ENCODE measurements at places on chromosomes 6 and 20.

DNA sequence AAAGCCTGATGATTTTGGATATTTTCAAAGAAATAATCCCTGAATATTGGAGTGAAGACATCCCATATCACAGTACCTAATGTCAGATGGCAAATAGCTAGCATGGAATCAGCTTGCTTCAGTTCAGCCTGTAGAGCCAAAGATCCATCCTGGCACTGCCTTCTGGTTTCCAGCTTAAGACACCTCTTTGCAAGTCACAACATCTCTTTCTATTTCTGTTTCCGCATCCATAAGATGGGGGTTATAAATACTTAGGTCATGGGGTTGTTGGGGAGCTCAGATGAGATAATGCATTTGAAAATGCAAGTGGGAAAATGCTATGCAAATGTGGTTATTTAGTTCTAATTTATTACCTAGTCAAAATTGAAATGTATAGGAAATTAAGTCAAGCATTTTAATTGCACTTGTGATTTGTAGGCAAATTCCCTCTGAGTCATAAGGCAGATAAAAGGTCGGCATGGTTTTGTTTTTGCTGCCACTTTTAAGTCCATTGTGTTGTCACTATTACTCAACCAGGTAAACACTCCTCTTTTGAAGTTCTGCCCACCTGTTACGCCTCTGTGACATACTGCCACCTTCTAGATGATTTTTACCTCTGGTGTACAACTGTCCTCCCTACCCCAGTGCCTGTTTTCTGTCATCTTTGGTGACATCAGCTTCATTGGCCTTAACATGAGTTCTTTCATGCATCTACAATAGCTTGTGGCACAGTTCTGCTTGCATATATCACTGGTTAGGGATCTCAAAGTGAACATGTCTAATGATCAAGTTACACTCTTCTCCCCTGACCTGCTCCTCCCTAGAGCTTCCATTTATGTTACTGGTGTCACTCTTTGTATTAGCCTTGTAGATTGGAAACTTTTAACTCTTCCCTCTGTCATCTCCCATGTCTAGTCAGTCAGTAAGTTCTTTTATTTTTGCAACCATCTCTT, 96.6 kb downstream of the CDKAL1 start:
- no peak for DNase-seq

DNA sequence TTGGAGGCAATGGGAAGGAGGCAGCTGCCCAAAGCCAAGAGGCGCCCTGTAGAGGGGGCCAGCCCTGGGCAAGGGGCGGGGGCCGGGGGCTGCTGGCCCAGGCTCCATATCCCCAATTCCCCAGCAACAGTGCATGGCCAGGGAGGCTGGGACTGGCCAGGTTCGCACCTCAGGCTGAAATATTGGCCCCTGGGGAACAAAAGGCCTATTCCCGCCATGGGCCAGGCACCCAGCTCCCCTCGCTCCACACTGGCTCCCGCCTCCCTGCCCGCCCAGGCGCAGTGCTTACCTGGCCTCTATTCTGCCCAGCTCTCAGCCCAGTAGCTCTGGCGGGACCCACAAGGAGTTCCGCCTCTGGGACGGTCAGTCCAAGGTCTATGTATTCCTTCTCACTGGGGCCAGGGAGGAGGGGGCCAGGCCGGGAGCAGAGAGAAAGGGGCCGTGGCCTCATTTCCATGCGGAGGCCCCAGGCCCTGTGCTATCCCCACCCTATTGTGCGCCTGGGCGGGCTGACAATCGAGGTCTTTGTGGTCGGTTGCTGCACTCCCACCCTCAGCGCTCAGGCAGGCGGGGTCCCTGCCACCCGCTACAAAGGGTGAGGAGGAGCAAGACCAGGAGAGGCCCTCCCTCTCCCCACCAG, 42.3 kb downstream of the YTHDF1 start:
- DNase-seq, result no peak

DNA sequence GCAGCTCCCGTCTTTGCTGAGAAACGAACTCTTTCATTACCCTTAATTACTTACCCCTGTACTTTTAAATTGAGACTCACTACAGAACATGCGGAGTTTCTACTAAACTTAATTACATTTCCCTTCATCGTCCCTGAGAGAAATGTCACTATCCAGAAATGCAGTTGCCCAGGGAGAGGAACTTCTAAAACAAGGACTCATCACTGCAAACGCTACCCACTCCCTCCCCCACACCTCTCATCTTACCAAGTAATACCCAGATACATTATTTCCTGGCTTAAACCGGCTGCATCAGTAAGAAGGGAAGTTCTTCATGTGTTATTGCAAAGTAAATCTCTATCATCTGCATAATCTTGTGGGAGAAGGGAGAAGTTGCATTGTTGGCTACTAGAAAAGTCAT, 138.3 kb downstream of the IPCEF1 start:
- no peak for DNase-seq

DNA sequence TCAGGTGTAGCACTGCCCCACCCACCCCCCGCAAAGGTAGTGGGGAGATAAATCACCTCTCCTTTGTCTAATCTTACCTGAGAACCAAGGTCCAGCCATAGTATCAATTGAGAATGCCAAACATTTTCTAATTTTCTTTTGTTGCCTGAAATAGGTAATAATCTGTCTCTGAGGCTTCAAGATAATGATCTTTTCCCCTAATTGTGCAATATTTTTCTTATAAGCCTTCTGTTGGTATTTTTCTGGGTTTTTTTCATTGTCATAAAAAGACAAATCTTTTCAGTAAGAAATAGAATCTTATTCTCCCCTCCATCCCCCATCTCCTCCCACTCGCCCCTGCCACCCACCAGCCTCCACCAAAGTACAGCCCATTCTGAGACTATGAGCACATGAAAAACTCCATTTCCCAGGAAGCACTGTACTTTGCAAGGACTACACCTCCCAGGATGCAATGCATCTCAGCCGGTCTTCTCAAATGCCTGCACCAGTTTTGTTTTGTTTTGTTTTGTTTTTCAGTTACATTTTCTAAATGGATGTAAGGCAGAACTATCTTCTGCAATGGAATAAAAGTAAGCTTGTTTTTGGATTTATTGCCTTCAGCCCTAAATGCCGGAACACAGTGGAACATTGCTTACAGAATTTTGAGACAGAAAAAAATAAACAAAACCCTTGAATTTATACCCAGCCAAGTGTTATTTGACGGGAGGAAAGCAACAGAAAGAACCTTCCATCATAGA, 268.0 kb downstream of the TFAP2A start:
- DNase-seq, result peak; percentile 28

- no peak for DNase-seq
Observed at GRCh38 chr6:41963371-41963770, 21.8 kb upstream of the CCND3 start.

- DNase-seq, result no peak
Observed at GRCh38 chr6:659716-660581, 3.0 kb upstream of the HUS1B start.

DNA sequence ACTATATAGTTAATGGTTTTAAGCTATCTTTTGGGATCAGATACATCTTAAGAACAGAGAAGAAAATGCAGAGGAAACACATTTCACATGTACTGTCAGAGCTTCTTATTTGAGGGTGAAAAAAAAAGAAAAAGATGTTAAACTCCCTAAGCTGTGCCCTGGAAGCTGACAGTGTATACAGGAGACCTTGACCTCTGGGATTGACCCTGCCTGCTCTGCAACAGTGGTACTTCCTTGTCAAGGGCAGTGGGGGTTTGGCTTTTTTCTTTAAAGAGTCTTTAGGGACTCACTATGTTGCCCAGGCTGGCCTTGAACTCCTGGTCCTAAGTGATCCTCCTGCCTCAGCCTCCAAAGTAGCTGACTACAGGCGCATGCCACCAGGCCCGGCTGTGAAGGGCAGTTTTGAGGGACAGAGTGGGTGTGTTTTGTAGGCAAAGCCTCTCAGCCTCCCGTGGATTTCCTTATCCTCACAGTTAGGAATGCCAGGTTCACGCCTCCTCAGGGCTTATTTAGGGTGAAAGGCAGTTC, 60.6 kb upstream of the SLC22A1 start:
- DNase-seq, result no peak

GRCh38 chr6:112396221-112396620, 49.1 kb downstream of the RFPL4B start:
- no peak for DNase-seq

GRCh38 chr6:13217206-13217905, 111.0 kb downstream of the TBC1D7 start:
- DNase-seq, result no peak

GRCh38 chr20:4601630-4602296, 119.9 kb upstream of the PRND start:
- peak; percentile 86 for DNase-seq

DNA sequence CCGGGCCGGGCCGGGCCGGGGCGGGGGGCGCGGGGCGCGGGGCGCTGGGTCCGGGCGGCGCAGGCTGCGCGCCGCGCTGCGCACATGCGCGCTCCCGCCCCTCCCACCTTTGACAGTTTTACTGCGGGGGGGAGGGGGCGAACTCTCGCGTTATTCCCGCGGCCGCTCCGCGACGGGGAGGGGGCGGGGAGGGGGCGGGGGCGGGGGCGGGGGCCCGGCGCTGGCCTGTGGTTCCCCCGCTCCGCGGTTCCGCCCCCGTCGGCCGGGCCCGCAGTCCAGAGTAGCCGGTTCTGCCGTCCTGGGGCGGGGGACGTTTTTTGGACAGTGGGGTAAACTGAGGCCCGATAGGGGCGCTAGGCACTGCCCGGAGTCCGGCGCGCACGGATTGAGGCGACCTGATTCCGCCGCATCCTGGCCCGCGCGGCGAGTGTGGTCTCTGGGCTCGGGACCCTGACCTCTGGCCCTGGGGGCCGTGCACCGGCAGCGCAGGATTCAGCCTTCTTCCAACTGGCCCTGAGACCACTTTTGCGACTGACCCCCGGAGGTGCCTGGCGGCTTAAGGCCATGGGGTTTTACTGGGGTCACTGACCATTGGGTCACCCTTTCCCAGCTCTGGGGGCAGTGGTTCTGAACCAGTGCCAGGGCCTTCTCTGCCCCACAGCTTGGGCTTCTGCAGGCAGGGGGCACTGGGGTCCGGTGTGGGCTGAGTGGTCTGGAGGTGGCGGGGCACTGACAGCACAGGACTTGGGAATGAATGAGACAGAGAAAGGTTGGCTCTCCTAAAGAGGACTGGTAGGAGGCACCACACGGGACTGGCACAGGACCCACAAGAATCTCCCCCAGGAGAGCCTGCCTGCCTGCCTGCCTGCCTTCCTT, at the start of gene ZNF512B:
Gene ZNF512B (minus strand): TSS at position 93 of the 876 bp plus-strand sequence. CDS start 1,980 bp downstream, outside the sequence.
- DNase-seq, result peak; percentile 81

DNA sequence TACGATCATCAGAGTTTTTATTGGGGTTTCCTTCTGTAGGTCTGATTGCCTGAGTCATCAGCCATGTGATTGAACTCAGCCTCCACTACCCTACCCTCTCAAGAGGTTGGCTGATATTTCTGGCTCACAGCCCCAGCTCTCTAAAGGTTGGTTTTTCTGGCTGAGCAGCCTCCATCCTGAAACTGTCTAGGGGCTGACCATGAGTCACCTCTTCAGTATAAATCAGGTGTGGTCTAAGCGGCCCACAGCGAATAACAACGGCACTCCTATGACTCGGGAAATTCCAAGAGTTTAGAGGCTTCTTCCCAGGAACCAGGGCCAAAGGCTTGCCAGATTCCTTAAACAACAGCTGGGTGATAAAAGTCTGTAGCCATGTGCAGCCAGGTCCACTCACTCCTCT, 115.5 kb downstream of the SOD2 start:
- DNase-seq, result no peak

GRCh38 chr6:54907355-54907754, 60.8 kb downstream of the FAM83B start:
- DNase-seq, result no peak

DNA sequence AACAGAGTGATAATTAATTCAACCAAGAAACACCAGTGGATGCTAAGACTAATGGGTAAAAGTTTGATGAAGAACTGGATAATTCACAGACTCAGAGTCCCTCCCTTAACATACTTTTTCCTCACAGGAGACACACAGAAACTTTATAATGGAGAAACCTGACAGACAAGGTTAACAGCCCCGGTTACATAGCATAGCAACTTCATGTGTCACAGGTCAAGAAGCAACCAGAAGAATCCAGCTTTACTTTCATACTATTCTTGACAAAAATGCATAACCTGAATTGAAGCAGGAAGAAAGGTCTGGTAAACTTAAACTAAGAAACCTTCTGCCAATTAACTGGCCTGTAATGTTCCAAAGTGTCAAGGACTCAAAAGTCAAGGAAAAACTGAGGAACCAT, 375.9 kb downstream of the RNF144B start:
- no peak for DNase-seq

DNA sequence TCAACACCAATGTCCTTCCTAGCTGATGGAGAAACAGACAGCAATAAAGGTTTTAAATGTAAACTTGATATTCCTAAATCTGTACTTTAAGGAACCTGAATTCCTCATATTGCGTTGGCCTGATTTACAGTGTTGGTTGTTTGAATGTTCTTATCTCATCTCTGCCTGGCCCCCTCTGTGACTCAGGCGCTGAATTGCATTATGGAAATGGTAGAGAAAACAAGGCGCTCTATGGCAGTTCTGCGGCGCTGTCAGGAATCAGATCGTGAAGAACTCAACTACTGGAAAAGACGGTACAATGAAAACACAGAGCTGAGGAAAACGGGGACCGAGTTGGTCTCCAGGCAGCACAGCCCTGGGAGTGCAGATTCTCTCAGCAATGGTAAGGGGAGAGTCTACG, 32.6 kb upstream of the C20orf144 start:
- DNase-seq, result no peak

DNA sequence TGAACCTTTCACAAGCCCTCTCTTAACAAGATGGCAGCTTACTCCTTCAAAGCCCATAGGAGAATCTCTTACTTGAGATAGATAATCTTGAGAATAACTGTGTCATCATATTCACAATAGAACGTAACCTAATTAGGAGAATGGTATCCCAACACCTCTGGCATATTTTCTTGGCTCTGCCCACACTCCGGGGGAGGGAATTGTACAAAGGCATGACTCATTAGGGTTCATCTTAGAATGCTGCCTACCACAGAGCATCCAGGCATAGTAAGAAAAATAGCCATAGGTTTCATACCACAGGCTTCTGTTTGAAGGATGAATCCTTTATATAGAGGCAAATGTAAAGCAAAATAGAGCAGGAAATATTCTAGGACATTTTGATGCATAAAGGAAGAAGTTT, 1100.6 kb upstream of the CITED2 start:
- no peak for DNase-seq

- DNase-seq, result no peak
Observed at GRCh38 chr6:109760208-109760607, 69.1 kb downstream of the FIG4 start.

DNA sequence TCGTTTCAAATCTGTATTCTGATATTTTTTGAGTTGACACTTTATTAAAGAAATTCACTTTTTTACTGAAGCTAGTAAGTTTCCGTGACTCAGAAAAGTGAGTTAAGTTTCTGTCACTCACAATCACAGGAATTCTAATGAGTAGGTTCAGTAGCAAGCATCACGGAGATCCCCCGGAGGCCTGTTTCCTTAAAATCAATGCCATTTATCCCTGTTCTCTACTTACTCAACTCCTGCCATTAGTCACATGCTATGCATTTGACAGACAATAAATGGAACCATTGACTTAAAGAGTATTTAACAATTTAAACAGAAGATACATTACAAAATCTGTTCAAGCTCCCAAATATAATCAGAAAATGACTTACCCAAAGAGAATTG, 9.1 kb downstream of the SLC18B1 start:
- DNase-seq, result no peak

- no peak for DNase-seq
Observed at GRCh38 chr6:46530896-46531295, 39.6 kb upstream of the RCAN2 start.

- DNase-seq, result no peak
Observed at GRCh38 chr6:64838726-64839125, 868.3 kb downstream of the EYS start.

GRCh38 chr20:57505979-57506378, 19.0 kb downstream of the CTCFL start:
- DNase-seq, result no peak

Measured in right hindlimb (tissue), 1 donor.